Central memory CD4-positive, alpha-beta T cell (primary cell): ENCODE measurements at places on chromosomes 3 and 15.
A peak's percentile ranks its signal among the peaks of the same experiment; 100 is the strongest.

DNA sequence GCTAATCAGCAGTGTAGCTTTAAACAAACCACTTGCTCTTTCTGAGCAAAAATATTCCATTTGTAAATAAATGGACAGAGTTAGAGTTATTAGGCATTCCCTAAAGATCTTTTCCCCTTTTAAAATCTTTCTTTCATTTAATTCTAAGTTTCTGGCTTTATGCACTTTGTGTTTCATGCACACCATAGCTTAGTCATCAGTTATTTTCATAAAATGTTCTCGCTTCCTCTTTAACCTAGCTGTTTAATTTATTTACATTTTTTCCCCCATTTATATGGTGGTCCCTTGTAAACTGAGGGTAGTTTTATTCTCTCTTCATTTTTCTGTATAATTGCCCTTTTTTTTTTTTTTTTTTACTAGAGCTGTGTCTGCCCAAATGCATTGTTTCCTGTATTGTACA lies 315.0 kb upstream of the LRRFIP2 start:
- no peak for DNase-seq

- no peak for DNase-seq
Observed at GRCh38 chr3:73719413-73719851, 94.7 kb upstream of the PDZRN3 start.

DNA sequence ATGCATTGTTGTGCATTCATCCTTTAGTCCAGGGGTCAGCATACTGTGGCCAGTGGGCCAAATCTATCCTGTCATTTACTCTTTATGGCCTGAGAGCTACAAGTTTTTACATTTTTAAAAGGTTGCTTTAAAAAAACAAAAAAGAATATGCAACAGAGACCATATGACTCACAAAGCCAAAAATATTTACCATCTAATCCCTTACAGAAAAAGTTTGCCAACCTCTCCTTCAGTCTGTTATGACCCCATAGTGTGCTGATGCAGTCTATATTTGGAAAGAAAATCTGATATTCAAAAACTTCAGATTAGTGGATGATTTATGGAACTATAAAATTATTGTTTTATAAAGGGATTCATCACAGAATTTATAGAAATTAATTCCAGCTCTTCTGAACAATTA lies 237.5 kb upstream of the IL12A start:
- no peak for DNase-seq

DNA sequence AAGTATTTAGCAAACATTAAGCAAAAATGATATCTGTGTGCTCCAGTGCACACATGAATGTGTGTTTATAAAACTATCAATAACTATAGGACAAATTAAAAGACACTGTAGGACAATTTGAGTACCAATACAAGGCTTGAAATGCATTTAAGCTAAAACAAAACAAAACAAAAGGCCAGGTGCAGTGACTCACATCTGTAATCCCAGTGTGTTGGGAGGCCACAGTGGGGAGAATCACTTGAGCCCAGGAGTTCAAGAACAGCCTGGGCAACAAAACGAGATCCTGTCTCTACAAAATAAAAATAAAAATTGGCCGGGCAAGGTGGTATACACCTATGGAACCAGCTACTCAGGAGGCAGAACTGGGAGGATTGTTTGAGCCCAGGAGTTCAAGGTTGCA lies 50.7 kb downstream of the CSNK1G1 start:
- DNase-seq = no peak

DNA sequence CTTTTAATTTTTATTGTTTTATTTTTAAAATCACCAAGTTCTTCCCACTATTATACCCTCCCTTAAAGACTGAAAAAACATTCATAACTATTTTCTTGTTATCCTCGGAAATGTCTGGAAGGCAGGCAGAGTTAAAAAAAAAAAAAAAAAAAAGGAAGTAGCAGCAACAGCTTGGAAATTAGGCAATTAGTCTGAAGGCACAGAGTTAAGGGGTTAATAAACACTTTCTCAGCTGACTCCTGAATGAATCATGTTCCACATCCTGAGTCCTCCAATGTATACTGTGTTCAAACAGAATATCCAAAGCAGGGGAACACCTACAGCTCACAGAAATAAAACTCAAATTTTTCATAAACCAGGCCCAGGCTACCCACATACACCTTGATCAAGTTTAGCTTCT lies 5.8 kb downstream of the HEXA start:
- DNase-seq = no peak

DNA sequence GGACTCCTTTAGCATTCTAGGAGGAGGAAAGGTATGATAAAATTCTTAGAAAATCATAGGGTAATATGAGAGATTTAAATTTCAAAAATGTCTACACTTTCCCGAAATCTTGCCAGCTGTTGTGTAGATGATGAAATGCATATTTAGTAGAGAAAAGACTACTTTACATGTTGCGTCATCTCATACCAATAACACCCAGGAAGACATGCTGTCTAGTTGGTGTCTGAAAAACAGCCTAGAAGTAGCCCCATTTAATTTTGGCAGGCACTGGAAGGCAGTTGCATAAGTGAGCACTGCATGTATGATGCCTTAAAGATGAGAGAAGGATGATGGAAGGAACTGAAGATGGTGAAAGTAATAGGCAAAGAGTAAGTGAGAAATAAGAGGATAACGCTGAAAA lies 310.5 kb upstream of the TPM1 start:
- no peak for DNase-seq

DNA sequence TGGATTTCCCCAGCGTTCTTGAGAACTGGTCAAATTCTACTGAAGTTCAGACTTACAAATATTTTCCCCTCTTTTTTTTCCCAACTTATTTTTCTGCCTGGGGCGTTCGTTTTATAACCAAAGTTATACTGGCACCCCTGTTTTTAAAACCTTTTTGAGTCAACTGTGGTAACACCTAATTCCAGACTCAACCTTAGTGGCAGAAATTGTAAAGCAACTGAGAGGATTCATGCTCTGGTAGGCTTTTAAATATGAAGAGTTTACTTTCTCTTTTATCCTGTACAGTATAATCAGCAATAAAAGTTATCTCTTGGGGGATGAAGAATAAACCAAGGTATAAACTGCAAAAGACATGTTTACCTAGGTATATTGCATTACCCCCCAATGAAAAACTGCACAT lies 2.3 kb downstream of the IL5RA start:
- DNase-seq = no peak

DNA sequence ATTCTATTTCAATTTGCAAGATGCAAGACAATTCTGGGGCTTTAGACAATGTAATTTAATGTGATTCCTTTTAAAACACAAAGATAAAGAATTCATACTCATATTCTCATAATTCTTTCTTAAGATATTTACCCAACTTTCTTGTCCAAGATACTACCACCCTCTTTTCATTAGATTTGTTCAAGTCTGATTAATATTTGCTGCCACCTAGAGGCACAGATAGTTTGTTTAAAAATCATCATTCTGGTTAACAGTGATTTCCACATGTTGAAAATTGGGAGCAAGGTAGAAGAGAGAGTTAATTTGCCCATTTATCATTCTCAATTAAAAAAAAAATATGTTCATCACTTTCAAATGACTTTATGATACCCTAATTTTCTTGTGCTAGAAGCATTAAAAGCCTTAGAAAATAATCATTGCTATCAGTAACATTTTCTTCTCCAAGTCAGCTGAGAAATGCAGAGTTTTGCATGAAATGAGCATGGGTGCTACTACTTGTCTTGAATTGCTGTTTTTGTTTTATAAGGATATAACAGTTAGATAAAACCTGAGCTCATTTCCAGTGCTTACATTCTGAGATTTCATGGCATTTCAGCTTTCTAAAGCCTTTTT lies 11.6 kb downstream of the TAMM41 start:
- no peak for DNase-seq

DNA sequence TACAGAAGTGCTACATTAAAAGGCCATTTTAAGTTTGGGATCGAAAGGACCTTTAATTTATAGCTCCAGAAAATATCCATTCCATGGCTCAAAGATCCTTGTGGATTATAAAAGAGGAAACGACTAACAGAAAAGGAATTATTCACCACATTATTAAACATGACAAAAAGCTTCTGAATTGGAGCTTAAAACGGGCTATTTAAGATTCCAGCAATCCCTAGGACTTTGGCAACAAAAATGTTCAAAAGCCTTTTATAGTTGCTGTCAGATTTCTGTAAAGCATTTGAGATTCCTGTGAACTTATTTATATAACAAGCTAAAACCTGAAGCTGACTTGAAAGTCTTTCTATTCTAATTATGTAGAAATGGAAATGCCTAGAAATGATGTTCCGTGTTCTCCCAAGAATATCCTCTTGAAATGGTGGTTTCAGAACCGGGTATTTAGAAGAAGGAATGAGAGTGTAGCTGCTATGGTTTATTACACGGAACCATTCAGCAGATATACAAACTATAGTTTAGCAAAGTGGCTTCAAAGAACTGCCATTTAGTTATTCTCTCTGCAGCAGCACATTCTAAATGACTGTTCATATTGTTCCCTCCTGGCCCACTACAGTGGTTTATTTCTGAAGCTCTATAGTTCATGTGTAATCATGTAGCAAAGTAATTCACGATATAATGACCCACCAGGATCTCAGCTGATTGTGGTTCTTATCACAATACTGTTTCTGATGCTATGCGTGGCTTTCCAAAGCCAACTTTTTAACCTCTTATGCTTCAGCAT lies 961.7 kb downstream of the FHIT start:
- DNase-seq = no peak

DNA sequence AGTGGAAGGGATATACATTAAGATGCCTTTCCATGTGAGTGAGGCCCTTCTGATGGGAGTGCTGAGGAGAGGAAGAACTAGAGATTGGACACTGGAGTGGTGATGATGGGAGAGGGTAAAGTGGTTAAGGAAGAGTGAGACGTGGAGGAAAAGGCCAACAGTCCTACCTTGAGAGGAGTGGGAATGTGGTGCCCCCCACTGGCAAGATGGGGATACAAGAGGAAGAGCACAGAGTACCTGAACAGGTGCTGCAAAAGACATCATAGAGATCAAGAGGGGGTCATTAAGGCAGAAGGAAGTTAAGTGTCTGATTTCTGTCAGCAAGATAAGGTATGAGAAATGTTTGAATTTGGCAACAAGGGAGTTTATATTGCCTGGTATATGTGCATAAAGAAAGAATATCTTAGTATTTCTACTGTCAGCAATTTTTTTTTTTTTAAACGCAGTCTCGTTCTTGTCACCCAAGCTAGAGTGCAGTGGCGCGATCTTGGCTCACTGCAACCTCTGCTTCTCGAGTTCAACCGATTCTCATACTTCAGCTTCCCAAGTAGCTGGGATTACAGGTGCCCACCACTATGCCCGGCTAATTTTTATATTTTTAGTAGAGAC lies 34.0 kb downstream of the ARIH2 start:
- peak; percentile 34 for DNase-seq

GRCh38 chr3:104909198-104909597 lies 457.5 kb upstream of the ALCAM start:
- DNase-seq = no peak

GRCh38 chr3:104796556-104796955 lies 570.2 kb upstream of the ALCAM start:
- DNase-seq = no peak

- peak; percentile 94 for DNase-seq
Observed at GRCh38 chr3:14402304-14402811, at the start of gene SLC6A6. TSS of gene SLC6A6 (plus strand) at chr3:14402606. CDS start at chr3:14443635, 41,029 bp downstream.

DNA sequence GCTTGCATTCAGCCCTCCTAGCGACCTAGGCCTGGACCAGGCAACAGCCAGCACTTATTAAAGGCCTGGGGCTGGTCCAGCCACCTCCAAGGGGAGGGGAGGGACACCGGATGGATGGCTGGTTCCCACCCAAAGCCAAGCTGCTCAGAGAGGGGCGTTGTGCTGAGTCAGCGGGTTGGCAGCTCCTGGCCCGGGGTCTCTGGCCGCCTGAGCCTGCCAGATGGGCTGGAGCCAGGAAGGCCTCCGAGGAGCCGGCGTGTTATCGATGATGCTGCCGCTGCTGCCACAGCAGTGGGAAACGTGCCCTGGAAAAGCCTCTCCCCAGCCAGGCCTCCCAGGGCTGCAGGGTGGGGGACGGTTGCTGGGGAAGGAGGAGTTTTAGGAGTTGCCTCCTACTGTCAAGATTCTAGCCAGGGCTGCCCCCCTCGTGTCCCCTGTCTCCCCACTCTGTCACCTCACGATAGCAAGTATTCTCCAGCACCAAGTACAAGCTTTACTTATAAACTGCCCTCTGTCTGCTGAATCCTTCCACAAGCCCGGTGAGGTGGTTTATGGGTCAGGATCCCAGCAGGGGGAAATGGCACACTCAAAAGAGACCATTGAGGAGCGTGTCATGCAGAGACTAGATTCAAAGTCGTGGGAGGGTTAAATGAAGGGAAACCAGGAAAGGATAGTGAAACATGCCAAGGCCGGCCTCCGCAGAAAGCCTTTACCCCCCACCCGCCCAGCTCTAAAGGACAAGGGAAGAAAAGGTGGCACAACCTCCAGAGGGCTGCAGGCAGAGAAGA lies 43.2 kb upstream of the TSEN2 start:
- no peak for DNase-seq

DNA sequence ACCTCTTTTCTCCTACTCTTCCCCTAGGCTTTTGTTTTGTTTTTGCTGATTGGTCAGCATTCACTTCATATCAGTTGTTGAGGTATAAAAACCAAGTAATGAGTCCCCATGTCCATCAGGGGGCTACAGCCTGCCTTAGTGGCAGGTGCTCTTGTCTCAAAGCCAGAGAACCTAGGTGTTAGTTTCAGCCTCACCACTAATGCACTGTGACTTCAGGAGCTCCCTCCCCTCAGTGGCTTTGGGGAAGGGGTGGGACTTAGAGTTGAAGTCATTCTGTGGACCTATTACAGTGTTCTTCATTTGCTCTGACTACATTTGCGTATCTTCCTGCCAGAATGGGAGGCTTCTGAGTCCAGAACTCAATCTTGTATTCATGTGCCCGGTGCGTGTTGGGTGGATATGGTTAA lies 41.6 kb downstream of the NR2C2 start:
- no peak for DNase-seq

DNA sequence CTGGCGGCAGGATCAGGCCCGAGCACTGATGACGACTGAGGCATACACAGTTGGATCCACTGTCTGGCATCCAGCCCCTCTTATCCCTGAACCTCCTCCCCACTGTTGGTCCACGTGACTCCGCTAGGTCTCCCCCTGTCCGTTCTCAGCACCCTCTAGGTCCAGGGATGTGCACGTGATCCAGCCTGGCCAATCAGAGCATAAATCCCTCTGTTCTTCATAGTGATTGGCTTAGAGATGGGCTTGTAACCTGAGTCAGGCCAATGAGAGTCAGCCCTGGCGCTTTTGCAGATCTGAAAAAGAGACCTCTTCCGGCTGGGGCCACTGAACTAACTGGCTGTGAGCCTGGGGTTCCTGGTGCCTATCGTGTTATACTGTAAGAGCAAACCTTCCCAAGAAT lies 20.5 kb upstream of the IQSEC1 start:
- DNase-seq = no peak

- DNase-seq = peak; percentile 84
Observed at GRCh38 chr3:49104427-49105291, at the start of gene QARS1. TSS of gene QARS1 (minus strand) at chr3:49104757. CDS start at chr3:49104733, 24 bp downstream.
